ENCODE measurements at places on chromosomes 16 and 17.

DNA sequence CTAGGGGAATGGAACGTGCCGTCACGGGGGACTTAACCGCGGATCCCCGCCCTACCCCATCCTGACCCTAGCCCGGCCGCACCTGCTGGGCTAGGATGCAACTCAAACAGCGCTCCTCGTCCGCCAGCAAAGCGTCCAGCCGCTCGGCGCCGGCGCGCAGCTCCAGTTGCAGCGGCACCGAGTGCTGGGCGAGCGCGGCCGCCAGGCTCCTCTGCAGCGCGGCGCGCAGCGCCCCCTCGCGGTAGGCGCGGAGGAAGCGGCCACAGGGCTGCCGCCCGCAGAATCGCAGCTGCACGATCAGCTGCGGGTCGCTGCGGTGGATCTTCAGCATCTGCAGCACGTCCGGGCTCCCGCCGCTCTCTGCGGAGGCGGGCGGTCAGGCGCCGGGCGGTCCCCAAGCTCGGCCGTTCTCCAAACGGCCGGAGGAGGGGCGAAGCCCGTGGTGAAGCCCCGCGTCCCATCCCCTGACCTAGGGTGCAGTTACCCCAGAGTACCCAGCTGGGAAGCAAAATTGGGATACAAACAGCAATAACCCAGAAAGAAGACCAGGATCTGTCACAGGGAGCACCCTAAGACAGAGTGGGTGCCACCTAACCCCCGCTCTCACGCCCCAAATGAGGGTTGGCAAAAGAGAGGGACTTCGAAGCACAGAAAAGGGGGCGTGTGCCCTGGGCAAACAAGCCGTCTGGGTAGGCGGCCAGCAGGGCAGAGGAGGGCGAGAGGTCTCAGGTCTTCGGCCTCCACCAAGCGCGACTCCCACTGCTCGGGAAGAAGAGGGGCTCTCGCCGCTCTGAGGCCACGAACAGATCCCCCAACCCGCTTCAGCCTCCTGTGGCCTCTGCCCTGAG is 4.2 kb downstream of the TRADD start:
- peak; percentile 59 for ATAC-seq

- ATAC-seq, result peak; percentile 62
These were observed 62.1 kb downstream of the RMI2 start for GRCh38 chr16:11407047-11407982.

DNA sequence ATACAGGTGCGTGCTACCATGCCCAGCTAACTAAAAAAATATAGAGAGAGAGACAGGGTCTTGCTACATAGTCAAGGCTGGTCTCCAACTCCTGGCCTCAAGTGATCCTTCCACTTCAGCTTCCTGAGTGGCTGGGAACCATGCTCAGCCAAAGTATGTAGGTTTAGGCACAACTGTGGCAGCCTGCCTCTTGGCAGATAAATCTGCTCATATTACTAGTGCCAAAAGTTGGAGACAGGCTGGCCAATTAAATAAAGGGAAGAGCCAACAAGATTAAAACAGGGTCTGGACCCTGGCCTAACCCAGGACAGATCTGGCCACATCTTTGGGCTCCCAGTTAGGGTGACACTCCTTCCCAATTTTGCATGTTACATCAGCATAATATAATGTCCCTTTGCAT is 151.7 kb downstream of the CBLN1 start:
- no peak for ATAC-seq

- ATAC-seq, result no peak
These were observed 122.6 kb upstream of the FOXF1 start for GRCh38 chr16:86387468-86388440.

DNA sequence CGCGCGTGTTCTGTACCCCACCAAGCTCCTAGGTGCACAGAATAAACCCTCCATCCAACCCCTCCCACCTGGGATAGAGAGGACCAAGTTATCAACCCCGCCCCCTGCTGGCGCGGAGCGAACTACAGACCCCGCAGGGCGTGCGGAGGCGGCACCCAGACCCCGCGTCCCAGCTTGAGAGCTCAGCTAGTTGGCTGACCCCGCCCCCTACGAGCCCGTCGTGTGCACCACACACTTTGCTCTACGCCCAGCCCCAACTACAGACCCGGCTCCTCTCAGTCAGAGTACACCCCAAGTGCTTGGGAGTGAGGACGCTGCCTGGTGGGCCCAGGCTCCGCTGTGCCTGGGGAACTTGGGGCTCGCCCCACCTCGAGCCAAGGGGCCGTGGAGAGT is 1.5 kb downstream of the GRIN2A start:
- ATAC-seq, result peak; percentile 46

DNA sequence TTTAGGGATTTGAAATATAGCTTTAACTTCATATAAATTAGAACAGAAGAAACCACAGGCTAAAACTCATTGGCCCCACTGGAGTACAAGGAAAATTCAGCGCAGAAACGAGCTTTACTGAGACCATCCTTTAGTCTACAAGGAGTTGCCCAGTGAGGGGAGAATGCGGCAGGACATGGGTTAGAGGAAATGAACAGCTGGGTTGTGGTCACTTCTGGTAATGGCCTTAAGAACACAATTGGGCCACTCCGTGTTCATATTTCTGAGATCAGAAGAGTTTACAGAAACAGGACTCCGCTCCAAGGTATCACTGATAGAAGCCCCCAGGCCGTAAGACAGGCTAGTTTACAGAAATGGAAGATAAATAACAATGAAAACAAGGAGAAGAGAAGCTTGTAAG is 188.3 kb downstream of the ZFHX3 start:
- no peak for ATAC-seq

DNA sequence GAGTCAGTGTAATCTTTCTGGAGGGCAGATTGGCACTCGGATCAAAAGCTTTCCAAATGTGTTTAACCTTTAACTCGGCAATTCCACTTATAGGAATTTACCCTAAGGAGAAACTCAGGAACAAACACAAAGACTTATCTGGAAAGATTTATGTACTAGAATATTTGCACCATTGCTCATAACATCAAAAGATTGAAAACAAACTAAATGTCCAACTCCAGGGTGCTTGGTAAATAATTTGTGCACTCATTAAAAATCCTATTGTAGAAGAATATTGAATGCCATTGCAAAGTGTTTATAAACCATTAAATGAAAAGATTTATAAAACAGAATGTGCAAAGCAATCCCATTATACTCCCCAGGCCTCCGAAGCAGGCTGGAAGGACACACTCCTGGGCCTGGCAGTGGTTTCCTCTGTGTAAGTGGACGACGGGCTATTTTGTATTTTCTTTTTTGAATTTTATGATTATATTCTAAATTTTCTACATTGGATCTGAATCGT is 18.7 kb upstream of the RBFOX3 start:
- ATAC-seq, result no peak

- no peak for ATAC-seq
These were observed 1.4 kb upstream of the MAP1LC3B start for GRCh38 chr16:87390641-87391323.

GRCh38 chr17:33686171-33686570 is 393.1 kb upstream of the ASIC2 start:
- ATAC-seq, result no peak

DNA sequence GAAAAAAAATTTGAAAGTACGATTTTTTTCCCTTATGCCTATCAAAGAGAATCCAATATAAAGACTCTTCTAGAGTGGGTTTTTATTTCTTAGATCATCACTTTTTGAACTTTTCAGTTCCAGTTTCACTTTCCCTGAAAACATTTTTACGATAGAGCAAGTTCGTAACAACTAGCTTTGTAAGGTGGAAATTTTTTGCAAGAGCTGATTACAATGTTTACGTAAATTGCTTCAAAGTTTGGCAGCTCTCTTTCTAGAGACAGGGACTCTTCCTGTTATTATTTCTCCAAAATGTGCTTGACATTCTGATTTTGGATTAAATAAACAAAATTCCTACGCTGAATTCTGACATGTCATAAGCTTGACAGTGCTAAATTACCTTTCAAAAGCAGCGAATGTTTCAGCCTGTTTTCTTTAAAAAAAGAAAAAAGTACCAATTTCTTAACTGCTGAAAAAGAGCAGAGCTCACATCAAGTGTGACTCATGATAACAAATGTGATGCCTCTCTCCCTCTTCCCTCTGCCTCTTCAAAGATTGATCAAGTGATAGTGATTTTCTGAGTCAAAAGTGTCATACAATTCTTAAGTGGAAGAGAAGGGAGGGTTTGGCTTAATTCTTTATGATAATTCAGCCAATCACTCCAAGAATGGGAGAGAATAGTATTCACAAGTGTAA is 175.2 kb downstream of the KCNJ2 start:
- ATAC-seq, result no peak

DNA sequence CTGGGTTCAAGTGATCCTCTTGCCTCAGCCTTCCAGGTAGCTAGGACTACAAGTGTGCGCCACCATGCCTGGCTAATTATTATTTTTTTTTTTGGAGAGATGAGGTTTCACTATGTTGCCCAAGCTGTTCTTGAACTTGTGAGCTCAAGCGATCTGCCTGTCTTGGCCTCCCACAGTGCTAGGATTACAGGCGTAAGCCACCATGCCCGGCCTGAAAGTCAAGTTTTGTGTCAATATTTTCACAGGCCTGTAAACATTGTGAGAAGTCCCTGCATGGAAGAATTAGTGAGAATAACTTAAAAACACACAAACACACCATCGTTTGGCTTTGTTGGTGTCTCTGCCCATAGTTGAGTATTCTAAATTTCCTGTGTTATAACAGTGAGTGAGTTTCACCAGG is 22.2 kb downstream of the NUP85 start:
- no peak for ATAC-seq

GRCh38 chr17:60971515-60972369 is 294.1 kb downstream of the BCAS3 start:
- ATAC-seq, result no peak

DNA sequence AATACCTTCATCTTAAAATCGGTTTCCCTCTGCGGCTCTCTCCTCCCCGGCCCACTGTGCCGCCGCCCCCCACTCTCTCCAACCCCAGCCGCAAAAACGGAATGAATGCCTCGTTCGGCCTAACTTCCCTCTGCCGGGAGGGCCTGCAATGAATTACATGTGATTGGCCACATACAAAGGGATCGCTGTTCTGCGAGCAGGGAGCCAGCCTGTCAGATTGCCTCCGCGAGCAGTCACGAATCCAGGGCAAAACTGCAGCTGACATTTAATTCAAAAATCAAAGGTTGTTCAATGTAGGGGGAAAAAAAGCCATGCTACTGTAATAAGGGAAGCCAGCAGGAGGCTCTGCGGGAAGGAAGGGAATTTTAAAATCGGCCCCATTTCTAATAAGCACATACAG is 84.9 kb downstream of the TBC1D16 start:
- ATAC-seq, result no peak

DNA sequence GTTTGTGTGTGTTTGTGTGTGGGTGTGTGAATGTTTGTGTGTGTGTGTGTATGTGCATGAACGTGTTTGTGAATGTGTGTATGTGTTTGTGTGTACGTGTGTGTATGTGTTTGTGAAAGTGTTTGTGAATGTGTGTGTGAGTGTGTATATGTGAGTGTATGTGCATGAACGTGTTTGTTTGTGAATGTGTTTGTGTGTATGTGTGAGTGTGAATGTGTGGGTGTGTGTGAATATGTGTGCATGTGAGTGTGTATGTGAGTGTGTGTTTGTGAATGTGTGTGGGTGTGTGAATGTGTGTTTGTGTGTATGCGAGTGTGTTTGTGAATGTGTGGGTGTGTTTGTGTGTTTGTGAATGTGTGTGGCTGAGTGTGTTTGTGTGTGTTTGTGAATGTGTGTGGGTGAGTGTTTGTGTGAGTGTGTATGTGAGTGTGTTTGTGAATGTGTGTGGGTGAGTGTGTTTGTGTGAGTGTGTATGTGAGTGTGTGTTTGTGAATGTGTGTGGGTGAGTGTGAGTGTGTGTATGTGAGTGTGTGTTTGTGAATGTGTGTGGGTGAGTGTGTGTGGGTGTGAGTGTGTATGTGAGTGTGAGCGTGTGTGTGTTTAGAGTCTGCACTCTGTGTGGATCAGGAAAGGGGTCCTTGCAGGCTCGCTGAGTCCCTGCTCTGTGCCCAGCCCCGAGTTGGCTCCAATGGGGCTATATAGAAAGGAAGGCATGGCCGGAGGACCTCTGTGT is 890 bp upstream of the CD300A start:
- no peak for ATAC-seq

GRCh38 chr16:86459266-86459665 is 51.1 kb upstream of the FOXF1 start:
- ATAC-seq, result no peak

GRCh38 chr17:81069135-81069645 is 34.2 kb downstream of the BAIAP2 start:
- no peak for ATAC-seq

DNA sequence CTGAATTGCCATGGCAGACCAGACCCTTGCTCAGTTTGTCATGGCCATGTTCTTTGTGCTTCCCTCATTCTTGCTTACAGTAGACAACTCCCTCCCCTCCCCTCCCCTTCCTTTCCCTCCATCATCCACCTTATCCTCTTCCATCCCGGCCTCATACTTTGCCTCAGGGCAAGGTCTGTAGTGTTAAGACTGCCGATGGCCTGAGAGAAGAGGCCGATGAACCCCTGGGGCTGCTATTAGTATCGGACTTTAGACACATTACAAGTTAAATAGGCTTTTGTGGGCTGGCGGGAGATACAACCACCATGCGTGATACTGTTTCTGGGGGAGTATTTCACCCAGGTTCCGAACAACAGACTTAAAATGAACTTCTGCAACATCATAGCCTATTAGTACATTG is 364.5 kb upstream of the ZFHX3 start:
- no peak for ATAC-seq

- ATAC-seq, result no peak
These were observed 477 bp upstream of the CLDN9 start for GRCh38 chr16:3012246-3012645.

- ATAC-seq, result peak; percentile 61
These were observed 56.6 kb downstream of the TENT4B start for GRCh38 chr16:50209546-50210265.

- no peak for ATAC-seq
These were observed 9.0 kb upstream of the ADORA2B start for GRCh38 chr17:15935891-15936290.

DNA sequence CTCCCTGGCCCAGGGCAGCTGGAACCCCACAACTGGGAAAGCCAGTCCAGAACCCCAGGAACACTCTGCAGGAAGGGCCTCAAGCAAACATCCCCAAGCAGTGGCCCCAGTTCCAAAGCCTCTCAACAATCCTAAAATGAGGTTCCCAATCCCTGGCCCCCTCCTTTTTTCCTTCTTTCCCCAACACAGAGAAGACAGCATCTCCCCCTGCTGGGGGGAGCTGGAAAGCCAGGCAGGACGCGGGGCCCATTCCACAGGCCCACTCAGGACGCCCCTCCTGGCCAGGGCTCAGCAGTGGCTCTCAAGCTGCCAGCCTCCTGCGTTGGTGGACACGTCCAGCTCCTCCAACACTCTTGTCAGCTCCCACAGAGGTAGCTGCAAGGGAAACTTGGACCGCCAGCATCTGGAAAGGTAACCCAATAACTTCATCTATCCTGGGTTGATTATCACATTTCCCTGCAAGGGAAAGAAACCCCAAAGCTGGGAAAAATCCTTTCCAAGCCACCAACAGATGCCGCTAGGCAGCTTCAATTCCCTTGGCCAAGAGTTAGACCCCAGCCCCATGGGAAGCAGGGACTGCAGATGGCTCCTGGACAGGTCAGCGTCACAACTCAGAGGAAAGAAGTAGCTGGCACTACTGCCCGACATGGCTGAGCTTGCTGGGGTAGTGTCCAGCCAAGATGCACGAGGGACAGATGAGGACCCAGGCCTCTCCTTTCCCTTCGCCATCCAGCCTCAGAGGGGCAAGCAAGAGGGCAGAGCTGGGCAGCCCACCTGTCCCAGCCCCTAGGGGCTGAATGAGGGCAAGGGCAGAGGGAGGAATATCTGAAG is 7.6 kb downstream of the HDAC5 start:
- ATAC-seq, result no peak

- peak; percentile 74 for ATAC-seq
These were observed 14.9 kb upstream of the CBFB start for GRCh38 chr16:67013823-67014633.

GRCh38 chr16:29864205-29864604 is 1.2 kb upstream of the CDIPT start:
- no peak for ATAC-seq
